ENCODE measurements at places on chromosomes 1 and 21. TPM values are rescaled to one million over a fixed set of nuclear protein-coding genes. Genes with fewer than 3 reads are reported as not detected.
A peak's percentile ranks its signal among the peaks of the same experiment; 100 is the strongest.

DNA sequence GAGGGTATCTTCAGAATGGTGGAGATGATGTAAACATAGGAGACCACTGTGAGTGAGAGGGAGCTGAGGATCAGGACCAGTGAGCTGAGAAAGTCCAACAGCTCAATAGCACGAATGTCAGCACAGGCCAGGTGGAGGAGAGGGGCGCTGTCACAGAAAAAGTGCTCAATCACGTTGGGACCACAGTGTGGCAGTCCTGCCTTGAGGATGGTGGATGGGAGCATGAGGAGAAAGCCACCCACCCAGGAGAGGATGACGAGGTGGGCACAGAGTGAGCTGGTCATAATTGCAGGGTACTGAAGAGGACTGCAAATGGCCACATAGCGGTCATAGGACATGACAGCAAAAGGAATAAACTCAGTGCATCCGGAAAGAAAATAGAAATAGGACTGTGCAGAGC lies 8.1 kb downstream of the OR11L1 start:
- DNase-seq: no peak

DNA sequence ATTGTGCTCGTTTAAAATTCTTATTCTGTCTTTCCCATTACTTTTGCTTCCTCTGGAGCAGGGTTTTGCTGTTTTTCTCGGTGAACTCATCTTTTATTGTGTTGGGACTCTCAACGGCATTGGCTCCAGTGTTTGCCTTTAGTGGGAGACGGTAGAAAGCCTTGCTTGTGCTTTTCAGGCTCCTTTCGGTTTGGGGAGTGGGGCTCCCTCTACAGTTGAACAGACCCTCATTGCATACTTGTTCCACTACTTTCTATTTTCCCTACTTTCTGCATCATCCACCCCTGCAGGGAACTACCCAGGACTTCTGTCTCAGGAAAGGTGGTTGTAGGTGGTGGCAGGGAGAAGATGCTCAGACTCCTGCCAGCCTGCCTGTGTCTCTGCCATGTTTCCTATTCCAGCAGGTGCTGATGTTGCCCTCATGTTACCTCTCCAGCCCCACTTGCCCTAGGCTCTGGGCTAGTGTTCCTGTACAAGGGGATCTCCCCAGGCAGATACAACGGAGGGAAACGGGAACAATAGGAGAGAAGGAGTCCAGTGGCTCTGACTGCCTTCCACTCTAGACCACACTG lies 68.5 kb upstream of the ZBTB18 start:
- no peak for DNase-seq

DNA sequence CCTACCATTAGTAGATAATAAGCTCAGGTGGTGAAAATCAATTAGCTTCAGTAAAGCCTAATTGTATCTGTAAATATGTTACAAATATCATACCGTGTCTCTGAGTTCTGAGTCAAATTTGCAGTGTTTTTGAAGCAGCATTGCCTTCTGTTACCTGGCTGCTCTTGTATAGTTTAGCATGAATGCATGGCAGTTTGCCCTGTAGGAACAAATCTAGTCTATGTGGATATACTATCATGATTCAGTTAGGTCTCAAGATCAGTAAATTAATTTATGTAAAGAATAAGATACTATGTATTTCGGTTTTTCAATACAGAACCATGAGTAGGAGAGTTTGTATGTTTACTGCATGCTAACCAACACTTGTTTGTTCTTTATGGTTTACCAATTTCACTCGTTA lies 240.6 kb upstream of the C1orf105 start:
- DNase-seq: peak; percentile 23

CEP170 gene
- total RNA-seq: 113 TPM

SHCBP1L gene
- total RNA-seq: not detected

RALGPS2 gene
- total RNA-seq: 8.5 TPM

DNA sequence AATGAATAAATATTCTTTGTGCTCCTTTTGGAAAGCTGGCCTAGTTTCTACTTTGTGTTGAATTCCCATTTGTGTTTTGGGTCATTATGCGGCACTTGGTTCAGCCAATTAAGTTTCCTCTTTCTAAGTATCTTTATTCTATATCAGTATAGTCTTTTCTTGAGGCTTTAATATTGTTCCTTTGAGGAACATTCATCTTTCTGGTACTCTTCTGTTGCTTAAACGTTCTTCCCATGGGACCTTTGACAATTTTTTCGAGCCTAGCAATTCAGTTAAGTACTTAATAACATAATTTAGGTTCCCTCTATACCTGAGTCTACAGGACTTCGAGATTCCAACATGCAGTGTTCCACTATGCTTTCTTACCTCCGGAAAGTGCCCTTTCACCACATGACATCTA lies 24.9 kb downstream of the ZBTB40 start:
- no peak for DNase-seq

- no peak for DNase-seq
Measured at GRCh38 chr1:42463921-42464320, 835 bp downstream of the CCDC30 start.

RPL5 gene
- 1,661 TPM for total RNA-seq

CD84 gene
- 10.8 TPM for total RNA-seq

DNA sequence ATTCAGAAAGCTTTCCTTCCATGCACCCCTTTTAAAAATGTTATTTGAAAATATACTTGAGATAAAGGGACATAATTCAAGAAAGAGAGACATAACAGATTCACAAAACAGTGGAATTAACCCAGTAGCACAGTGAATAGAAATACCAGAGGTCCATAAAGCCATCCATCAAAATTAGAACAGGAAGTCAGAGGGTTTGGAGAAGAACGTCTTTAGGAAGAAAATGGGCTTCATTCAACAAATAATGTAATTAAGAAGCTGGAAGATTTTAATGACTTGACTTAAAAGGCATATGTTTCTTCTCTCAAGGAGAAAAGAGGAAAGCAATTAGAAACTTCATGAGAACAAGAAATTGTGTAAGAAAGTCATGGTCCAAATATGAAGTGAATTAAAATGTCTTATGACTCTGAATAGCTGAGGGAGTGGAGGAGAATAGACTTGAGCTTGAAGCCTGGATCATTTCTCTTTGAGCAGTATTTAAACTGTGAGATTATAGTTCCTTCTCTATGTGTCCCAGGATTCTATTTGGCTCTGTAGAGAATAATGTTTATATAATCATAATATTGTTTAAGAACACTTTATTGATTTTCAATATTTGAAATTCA lies 7.9 kb upstream of the HCRTR1 start:
- peak; percentile 23 for DNase-seq

FASLG gene
- total RNA-seq: not detected

DNA sequence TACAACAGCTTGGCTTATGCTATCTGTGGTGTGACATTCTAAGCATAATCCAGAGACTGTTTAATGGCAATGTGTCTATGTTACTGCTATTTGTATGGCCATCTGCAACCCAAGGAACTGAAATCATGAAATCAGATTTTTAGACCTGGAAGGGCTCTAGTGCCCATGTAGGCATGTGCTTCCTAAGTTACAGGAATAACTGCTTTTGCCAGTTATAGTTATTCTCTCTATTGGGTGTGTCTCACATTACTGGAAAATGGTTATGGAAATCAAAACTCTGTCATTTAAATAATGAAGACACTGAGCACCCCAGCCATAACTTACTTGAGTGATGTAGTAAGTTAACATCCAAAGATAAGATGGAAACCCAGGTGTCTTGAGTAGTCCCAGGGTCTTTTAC lies 12.6 kb upstream of the JUN start:
- DNase-seq: no peak

LCK gene
- 3.5 TPM for total RNA-seq

GRCh38 chr1:36934061-36934460 lies 100.3 kb downstream of the GRIK3 start:
- DNase-seq: no peak

GRCh38 chr1:79353224-79353623 lies 346.7 kb upstream of the ADGRL4 start:
- no peak for DNase-seq

- DNase-seq: no peak
Measured at GRCh38 chr1:78060857-78061563, 15.2 kb downstream of the GIPC2 start.

G0S2 gene
- total RNA-seq: 74.5 TPM

GRCh38 chr1:14915356-14916054 lies 238.0 kb upstream of the TMEM51 start:
- DNase-seq: peak; percentile 81

DNA sequence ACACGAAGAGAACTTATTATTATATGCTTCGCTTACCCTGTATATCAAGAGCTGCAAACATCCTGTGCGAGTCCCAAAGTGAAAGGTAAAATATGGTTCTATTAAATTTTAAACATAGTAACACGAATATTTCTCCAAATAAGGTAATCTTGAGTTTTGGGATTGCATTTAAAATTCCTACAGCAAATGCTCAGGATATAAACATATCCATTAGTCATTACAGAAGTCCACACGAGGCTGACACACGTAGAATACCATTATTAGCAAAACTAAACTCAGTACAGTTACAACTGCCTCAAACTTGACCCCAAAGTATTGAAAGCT lies 282 bp upstream of the LYPLAL1 start:
- DNase-seq: no peak

DNA sequence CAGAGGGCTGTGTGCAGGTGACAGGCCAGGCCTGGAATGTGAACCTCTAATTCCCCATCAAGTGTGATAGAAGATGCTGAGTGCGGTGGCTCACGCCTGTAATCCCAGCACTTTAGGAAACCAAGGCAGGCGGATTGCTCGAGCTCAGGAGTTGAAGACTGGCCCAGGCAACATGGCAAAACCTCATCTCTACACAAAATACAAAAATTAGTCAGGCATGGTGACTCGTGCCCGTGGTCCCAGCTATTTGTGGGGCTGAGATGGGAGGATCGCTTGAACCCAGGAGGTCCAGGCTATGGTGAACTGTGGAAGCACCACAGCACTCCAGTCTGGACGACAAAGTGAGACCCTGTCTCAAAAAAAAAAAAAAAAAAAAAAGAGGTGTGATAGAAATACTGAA lies 40.1 kb upstream of the PUM1 start:
- DNase-seq: no peak

FCAMR gene
- total RNA-seq: 0.40 TPM

CCDC27 gene
- not detected for total RNA-seq

- peak; percentile 91 for DNase-seq
Measured at GRCh38 chr1:81799939-81800694, 617 bp upstream of the ADGRL2 start.

GRCh38 chr1:65414538-65414937 lies 5.9 kb upstream of the LEPR start:
- no peak for DNase-seq

- peak; percentile 11 for DNase-seq
Measured at GRCh38 chr1:81237473-81238089, 563.2 kb upstream of the ADGRL2 start.

- no peak for DNase-seq
Measured at GRCh38 chr21:45713613-45714012, 70.1 kb downstream of the PCBP3 start.

- no peak for DNase-seq
Measured at GRCh38 chr1:58401991-58402390, 144.5 kb downstream of the OMA1 start.

DNA sequence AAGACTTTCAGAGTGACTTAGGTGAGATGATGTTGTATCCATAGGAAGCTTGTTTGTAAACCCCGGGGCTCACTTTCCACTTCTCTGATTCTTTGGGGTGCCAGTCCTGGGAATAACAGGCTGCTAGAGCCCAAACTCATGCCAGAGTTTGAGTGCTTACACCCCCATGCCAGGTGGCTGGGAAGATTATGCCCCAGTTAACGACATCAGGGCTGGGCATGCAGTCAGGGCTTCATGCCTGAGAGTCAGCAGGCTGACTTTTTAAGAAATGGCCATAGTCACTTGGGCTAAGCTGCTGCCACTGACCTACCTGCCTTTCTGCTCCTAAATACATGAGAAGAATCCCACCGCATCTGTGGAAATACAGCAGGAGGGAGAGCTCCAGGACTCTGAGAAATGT lies 425.6 kb upstream of the VAMP3 start:
- no peak for DNase-seq

LMX1A gene
- total RNA-seq: not detected

MANEAL gene
- 2.3 TPM for total RNA-seq

GRCh38 chr1:205805082-205805711 lies 7.8 kb downstream of the SLC41A1 start:
- no peak for DNase-seq

PIGV gene
- 14.3 TPM for total RNA-seq

DNA sequence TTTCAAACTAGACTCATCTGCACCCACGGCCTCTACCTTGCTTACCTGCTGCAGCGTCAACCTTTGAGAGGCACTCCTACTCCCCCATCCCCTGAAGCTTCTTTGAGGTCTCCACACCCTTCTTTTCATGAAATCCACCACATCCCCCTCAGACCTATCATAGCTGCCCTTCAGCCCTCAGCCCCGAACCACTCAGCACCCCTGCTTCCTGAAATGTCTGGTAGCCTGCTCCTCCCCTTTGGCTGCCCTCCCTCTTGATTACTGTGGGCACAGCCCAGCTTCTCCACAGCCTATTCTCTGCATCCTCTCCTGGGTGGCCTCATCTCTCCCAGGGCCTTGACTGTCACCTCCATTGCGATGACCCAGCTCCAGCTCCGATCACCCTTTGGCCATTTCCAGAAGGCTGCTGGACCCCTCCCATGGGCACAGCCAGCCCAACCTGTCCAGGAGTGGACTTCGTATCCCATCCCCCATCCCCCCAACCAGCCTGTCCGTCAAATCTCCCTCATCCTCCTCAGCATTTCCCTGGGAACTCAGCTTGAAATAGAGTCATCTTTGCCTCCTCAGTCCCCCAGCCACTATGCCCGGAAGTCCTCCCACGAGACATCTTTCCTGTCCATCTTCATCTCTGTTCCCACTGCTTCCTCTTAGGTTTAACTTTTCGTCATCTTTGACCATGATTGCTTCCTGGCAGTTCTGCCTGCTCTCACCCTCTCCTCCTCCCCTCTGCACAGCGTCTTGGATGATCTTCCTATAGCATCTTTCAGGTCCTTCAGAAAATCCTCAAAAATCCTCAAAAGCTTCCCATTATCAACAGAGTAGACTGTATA lies 6.1 kb upstream of the ADORA1 start:
- no peak for DNase-seq

- DNase-seq: no peak
Measured at GRCh38 chr1:19006837-19007271, 50.4 kb upstream of the IFFO2 start.

DNA sequence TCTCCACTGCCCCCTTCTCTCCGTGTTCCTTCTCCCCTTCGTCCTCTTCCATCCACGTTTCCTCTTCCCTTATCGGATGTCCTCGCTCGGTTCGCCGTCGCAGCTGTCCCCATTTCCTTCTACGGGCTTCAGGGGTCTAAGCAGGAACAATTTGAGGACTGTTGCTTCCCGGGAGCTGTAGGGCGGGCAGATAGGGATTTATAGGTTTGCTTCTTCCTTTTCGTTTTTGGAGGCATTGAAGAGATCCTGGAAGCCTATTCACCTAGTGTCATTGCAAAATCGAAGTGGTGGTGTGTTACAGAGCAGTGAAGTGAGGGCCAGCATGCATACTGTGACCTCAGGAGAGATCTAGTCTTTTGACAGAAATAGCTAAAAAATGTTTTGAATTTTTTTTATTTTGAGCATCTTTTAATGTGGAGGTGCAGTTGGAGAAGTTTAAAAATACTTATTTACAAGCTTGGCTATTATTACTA lies 897 bp downstream of the ZYG11B start:
- DNase-seq: peak; percentile 28

- no peak for DNase-seq
Measured at GRCh38 chr1:16068356-16069270, 4.8 kb downstream of the FAM131C start.

- DNase-seq: no peak
Measured at GRCh38 chr1:20197329-20197791, 11.0 kb upstream of the PLA2G2C start.
